Stimulated activated CD4-positive, alpha-beta T cell treated with anti-CD3 and anti-CD28 coated beads, Interleukin-1b, Interleukin-23, amount 100 ng/mL, for 24 hours (primary cell): ENCODE measurements at places on chromosomes 7 and 10.

DNA sequence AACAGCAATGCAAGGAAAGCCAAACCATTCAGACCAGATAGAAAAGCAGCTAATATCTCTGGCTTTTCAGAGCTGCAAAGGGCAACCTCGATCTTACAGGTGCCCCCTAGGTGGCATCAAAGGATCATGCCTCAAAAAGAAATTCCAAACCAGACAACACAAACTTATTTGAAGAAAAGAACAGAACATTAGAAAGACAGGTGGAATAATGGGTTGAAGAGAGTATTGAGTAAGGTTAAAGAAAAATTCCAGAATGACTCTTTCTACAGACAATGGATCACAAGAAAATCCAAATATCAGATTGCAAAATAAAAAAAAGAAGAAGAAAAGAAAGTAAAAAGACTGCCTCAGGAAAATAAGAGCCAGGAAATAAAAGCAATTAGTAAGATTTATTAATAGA lies 213.7 kb downstream of the ELMO1 start:
- no peak for DNase-seq

DNA sequence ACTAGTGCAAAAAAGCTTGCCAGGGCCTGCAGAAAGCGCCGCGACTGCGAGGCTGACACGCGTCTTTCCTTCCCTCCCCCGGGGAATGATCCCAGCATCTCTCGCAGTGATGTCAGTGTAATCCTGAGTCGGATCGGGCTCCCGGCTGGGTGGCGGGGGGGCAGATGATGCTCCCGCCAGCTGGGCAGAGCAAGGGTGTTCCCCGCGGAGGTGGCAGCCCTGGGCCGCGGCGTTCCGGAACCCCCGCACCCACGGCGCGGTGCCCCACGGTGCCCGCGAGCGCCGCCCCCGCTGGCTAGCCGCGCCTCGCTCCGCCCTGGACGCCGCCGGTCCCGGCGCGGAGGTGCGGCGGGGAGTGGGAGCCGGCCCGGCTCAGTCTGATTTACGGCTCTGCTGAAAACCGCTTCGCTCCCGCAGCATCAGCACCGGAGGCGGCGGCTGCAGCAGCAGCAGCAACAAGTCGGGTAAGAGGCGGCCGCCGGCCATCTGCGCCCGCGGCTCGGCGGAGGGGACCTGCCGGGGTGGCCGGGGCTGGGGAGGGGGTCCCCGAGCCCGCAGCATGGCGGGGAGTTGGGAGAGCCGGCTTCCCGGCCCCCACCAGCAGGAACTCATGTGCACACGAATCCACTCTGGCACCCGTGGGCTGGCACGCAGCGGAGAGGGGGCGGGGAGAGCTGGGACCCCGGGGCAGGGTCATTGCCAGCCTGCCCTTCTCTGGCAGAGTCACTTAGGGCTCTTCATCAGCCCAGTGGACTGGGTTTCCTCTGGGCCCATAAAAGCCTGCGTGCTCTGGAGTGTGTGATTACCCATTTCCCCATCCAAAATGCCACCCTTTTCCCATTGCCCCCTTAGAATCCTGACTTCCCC lies at the start of gene ZNF365:
ZNF365 (plus strand) TSS at position 375 of the 867 bp plus-strand sequence. CDS start 1,825 bp downstream, outside the sequence.
- peak; percentile 23 for DNase-seq

DNA sequence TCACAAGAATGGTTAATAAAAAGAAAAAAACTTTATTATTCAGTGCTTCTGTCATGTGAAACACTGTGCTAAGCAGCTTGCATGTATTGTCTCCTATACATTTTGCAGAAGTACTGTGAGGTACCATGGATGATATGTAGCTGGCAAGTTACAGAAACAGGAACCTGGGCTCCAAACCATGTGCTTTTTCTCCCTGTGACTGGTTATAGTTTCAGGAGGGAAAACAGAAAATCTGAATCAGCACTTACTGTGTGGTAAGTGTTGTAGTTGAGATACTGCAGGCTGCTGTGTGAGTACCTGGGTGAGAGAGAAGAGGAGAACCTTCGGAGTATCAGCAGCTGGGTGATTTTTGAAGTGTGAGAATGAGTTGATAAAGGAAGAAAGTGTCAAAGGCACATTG lies 285.0 kb downstream of the SUGCT start:
- DNase-seq, result no peak

GRCh38 chr10:90935581-90936275 lies 14.8 kb upstream of the ANKRD1 start:
- no peak for DNase-seq

GRCh38 chr10:63128443-63128842 lies 4.7 kb upstream of the NRBF2 start:
- no peak for DNase-seq

DNA sequence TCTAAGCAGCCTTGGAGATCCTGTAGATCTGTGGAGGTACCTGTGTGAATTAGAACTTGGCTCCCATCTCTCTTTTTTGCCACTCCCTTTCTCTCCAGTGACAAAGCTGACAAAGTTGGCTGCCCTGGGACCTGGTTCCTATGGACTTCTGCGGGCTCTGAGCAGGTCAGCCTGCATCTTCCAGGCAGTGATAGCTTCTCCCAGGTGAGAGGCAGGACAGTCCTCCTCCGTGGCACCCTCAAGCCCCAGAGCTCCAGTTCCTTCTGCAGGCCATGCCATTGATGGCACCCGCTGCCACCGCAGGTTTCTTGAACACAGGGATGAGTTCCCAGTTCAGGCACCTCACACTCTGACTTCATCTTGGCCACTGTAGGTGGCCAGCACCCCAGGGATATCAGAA lies 73.5 kb upstream of the GRB10 start:
- no peak for DNase-seq

DNA sequence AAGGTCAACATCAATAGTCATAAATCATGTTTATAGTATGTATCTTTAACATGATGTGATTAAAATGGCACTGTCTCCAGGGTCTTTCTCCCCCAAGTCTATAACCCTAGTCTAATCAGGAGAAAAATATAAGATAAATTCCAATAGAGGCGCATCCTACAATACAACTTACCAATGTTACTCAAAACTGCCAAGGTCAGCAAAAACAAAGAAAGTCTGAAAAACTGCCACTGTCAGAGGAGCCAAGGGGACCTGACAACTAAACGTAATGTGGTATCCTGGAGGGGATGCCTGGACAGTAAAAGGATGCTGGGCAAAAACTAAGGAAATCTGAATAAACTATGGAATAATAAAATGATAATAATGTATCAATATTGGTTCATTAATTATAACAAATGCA lies 63.9 kb downstream of the TPK1 start:
- no peak for DNase-seq

DNA sequence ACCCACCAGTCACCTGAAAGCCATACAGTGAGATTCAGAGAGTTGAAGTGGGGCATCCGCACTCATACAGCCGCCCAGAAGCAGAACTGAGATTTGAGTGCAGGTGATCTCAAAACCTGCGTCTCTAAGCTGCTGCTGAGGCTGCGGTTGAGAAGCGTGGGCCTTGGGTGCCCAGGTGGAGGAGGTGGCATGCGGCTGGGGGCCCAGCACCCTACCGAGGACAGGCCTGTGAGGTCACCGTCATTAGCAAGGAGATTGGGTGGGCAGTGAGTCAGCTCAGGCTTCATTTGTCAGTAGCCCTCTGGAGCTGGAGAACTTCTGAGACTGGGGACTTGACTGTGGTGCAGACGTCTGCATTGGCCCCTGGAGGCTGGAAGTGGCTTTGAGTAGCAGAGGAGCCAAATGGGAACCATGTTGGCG lies 29.8 kb downstream of the ZMIZ1 start:
- DNase-seq, result no peak

- no peak for DNase-seq
These were observed 175.6 kb downstream of the TCF7L2 start for GRCh38 chr10:113125612-113126011.

GRCh38 chr7:130112093-130112492 lies 41.8 kb downstream of the KLHDC10 start:
- no peak for DNase-seq

DNA sequence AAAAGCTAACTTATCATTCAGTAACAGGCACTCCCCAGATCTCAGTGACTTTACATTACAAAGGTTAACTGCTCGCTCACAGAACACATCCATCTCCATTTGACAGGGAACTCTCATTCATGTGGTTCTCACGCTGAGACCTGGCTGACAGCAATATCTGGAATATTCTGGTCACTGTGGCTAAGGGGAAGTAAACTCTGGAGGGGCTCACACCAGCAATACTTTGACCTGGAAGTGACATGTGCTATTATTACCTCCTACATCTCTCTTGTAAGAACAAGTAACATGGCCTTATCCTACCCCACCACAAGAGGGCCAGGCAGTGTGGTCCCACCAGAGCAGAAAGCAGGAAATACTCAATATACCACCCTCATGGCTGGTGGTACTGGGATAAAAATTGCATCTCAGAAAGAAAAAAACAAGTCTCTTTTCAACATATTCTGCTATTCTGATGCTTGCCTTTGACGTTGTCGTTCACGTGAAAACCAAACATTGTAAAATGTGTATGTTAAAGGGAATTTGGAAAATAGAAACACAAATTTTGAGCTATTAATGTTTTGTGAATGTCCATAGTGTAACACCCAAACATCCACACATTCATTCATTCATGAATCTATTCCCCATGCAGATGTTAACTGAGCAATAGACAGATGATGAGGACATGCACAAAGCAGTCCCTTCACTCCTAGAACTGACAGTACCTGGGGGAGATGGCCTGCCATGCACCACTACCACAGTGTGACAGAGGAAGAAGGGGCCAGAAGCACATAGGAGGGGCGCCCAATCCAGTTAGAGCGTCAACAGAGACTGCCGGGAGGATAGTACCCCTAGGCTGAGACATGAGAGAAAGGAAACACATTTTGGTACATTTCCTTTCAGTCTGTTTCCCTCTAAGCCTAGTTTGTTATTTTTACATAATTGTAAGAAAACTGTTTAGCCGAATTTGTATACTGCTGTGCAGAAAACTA lies 166.0 kb upstream of the SP4 start:
- DNase-seq, result peak; percentile 22

- DNase-seq, result no peak
These were observed 7.3 kb downstream of the ICA1 start for GRCh38 chr7:8254667-8255066.

- no peak for DNase-seq
These were observed 211.5 kb upstream of the SH2B2 start for GRCh38 chr7:102075126-102075525.

DNA sequence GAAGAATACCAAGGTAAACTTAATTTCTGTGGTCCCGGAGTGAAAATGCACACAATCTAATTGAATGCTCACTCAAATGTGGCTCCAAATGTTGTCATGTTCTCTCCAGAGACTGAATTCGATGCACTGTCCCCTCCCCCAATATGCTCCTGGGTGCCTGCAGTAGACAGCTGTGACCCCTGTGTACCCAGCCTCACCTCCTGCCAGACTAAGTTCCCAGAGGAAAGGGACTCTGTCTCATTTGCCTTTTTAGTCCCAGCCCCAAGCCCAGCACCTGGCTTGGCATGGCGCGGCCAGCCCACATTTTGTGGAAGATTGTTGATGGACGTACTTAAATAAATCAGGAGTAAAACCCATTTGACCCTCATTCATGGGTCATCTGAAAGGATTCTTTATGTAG lies 21.8 kb upstream of the FIGNL1 start:
- DNase-seq, result no peak

DNA sequence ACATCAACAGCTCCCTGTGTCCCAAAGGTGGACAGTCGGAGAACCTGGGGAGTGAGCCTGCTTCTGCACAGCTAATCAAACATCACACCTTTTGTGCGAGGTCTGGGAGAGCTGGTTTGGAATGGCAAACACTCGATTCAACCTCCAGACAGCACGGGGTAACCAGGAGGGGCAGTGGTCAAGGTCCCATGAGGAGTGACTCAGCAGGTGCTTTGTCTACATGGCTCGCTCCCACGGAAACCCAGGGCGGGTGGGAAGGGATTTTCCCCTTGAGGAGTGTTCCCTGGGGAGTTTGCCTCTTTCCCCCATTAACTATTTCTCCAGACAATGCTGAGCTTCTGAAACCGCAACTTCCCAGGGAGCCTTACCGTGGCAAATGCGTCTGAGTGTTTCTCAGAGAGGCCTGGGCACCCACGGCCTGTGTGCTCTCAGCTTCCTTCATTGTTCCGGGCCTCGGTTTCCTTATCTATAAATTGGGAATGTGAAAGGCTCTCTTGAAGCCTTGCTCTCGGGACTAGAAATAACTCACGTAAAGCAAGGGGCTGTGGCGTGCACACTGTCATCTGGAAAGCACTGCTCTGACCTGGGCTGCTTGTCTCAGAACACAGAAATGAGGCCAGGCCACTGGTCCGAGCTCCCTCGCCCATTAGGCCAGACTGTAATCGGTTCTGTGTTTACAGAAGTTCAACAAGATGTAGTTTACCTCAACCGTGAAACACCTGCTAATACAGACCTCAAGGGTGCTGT lies 14.0 kb upstream of the GTPBP4 start:
- no peak for DNase-seq

DNA sequence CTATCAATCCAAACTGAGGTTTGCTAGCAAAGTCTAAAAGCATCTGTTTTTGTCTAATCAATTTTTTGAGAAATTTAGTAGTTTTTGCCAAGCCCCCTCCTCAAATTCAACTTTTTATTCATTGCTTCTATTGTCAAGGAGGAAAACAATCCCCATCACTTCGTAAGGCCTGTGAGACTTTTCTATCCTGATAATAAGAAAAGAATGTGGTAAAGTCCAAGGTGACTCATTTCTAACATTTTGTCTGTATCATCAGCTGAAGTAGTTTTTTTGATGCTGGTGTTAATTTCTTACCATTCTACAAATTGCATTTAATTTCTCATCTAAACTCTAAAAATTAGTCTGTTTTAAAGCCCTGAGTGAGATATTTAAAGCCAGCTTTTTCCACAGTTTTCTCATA lies 11.7 kb downstream of the ANK3 start:
- DNase-seq, result no peak

- DNase-seq, result no peak
These were observed 137.4 kb downstream of the ZNF438 start for GRCh38 chr10:30894221-30894620.

DNA sequence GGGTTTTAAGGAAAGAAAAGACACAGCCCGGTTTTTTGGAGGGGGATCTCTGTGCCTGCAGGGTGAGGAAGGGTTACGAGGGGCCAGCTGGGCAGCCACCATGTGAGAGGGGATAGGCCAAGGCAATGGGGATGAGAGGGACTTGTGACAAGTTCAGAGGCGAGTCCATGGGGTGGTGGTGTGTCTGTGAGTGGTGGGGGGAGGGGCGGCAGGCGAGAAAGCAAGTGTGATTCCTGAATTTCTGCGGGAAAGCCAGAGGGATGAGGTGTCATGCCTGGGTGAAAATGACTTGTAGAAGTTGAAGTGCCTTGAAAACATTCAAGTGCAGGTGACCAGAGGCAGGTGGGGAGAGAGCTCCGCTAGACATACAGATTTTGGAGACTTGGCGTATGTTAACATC lies 61.0 kb upstream of the RNF32 start:
- DNase-seq, result no peak

GRCh38 chr7:114150689-114151088 lies 231.9 kb upstream of the PPP1R3A start:
- no peak for DNase-seq

GRCh38 chr10:30098629-30099028 lies 39.2 kb upstream of the JCAD start:
- DNase-seq, result no peak

- DNase-seq, result no peak
These were observed 323.0 kb upstream of the PODXL start for GRCh38 chr7:131879424-131879823.

GRCh38 chr10:13399236-13399635 lies 51.1 kb upstream of the SEPHS1 start:
- DNase-seq, result no peak

GRCh38 chr10:130340816-130341215 lies 204.6 kb downstream of the GLRX3 start:
- DNase-seq, result no peak
